ENCODE measurements at places on chromosomes 11 and 22.
A peak's percentile ranks its signal among the peaks of the same experiment; 100 is the strongest.

DNA sequence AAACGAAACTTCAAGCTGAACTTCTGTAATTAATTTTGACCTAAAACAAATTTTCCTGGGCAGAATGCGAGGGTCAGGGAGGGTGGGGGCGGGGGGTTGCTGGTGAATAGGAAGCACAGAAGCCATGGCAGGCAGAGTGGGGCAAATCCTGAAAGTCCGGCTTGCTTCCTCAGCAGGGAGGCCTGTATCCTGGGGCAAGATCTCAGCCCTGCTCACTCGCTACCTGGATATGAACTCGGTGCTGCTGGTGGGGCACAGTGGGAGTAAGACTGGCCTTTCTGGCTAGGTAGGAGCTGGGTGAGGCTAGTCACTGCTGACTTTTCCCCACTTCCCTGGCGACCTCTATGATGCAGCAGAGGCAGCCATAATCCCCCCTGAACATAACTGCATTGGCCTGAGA lies 168.9 kb upstream of the CHORDC1 start:
- DNase-seq: no peak

GRCh38 chr11:117434481-117434880 lies 106.8 kb downstream of the CEP164 start:
- DNase-seq: no peak

DNA sequence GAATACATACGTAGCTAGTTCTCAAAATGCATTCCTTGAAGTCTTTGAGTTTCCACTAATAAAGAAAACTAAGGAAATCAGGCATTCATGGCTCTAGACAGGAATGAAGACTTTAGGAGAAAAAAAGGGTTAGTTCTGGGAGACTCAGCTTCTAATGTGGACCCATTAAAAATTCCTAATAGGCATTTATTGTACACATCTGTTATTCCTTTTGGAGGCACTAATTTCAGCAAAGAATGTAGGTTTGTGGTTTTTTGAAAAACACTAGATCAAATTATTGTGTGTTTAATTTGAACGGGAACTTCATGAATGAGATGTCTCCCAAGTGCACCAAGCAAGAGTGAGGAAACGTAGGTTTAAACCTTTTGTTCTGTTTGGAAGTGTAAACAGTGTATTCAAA lies 42.7 kb downstream of the PARVA start:
- no peak for DNase-seq

DNA sequence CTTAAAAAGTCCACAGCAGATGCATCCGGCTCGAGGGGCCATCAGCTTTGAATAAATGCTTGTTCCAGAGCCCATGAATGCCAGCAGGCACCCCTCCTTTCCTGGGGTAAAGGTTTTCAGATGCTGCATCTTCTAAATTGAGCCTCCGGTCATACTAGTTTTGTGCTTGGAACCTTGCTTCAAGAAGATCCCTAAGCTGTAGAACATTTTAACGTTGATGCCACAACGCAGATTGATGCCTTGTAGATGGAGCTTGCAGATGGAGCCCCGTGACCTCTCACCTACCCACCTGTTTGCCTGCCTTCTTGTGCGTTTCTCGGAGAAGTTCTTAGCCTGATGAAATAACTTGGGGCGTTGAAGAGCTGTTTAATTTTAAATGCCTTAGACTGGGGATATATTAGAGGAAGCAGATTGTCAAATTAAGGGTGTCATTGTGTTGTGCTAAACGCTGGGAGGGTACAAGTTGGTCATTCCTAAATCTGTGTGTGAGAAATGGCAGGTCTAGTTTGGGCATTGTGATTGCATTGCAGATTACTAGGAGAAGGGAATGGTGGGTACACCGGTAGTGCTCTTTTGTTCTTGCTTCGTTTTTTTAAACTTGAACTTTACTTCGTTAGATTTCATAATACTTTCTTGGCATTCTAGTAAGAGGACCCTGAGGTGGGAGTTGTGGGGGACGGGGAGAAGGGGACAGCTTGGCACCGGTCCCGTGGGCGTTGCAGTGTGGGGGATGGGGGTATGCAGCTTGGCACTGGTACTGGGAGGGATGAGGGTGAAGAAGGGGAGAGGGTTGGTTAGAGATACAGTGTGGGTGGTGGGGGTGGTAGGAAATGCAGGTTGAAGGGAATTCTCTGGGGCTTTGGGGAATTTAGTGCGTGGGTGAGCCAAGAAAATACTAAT lies 1.9 kb downstream of the NEAT1 start:
- DNase-seq: peak; percentile 61

DNA sequence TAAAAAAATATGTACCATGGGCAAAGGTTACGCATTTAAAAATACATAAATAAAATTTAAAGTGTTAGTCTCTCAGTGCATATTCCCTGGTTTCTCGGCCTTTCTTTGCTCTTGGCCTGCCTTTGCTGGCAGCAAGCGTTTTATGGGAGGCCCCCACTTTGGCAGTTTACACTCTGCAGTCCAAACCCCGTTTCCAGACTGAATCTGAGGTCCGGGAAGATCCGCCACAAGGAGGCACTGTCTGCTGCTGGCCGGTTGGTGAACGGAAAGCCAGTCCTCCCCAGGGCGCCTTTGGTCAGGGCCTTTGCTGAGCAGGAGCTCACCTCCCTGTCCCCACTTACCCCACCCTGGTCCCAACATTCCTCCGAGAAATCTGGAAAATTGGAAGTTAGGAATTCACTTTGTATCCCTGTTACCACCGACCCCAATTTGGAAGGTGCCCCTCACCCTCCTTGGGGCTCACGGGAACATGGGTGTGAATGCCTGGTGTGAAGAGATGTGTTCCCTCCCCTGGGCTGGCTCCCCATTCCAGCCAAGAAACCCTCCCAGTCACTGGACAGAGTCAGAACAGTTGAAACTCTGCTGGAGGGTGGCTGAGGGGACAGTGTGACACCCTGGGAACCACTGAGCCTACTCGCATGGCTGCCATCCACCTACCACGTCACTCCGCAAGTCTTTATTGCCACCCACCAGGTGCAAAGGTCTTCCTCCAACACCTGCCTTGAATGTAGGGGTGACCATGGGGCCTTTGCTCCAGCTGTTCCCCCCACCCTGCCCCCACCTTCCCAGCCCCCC lies 9.4 kb upstream of the SF1 start:
- peak; percentile 73 for DNase-seq

DNA sequence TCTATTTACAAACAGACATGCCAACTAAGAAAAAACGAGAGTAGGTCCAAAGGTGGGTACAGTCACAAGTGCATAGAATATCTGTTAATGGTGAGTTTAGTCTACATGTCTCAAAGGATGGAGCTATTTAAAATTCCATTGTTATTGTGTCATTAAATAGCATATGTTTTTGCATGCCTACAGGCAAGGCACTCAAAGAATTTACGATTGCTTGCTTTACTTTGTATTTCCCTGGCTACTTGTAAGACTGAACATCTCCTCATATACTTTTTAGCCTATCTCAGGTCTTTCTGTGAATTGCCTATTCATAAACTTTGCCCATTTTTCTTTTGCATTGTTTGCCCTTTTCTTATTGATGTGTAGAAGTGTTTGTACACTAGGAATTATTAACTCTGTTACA lies 39.7 kb downstream of the DEUP1 start:
- DNase-seq: no peak

DNA sequence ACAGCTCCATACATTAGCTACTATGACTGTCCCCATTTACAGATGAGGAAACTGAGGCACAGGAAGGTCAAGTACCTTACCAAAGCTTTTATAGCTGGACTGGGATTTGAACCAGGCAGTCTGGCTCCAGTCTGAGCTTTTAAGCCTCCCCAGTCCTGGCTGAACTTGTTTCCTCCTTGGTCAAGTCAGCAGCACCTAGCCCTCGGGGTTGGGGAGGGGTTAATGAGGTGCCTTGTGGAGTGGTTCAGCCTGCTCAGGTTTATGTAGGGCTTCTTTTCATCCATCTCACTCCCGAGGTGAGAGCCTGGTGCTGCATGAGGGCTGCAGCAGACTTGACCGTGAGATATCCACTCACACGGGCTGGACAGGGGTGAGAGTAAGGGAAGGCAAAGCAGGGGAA lies 36.7 kb upstream of the GCAT start:
- no peak for DNase-seq

DNA sequence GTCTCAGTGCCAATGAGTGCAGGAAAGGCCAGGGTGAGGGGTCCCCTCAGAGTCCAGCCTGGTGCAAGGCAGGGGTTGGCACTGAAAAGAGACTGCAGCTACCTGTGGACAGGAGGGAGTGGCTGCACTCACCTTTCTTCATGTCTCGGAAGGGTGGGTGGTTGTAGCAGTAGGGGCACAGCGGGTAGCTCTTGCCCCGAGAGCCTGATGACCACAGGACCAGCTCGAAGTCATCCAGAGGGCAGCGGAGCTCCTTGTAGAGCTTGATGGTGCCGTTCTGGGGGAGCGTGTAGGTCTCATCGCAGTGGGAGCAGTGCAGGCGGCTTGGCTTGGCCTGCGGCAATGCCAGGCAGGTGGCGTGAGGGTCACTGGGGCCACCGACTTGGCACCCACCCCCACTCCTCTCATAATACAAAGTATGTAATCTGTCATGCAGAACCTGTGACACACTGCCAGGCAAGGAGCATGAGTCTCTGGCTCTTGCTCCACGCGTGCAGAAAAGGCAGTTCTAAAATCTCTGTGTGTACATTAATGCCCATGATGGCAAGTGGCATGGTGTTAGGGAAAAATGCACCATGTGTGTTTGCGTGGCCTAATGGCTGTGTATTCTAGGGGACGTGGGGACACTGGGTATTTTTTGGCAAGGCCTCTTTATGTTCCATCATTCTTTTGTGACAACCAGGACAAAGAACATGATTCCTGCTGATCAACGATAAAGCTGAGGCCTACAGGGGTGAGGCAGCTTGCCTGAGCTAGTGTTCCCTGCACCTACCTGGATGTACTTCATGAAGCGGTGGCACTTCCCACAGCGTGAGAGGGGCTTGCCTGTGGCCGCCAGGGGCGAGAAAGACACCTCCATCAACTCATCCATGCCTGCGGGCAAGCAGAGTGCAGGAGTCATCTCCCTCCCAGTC lies 6.0 kb upstream of the PPM1F start:
- no peak for DNase-seq

DNA sequence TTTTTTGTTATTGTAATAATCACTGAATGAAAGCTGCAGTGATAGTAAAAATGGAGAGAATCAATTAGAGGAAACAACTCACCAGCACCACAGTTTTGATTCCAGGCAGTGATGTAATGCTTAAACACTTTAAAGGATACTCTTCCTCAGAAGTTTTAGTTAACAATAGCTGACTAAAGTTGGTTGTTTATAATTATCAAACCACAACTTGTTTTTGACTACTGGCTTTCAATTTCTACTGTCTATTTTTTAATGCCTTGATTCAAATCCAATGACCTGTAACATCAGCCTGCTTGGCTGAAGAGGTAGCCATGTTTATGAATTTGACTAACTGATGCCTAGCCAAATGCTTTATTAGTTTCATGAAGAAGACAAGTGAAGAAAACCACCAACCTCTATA lies 18.2 kb upstream of the CASP12 start:
- no peak for DNase-seq

- DNase-seq: no peak
Measured at GRCh38 chr22:39122772-39123470, 25.9 kb downstream of the APOBEC3H start.

GRCh38 chr22:48632646-48633246 lies 1194.9 kb downstream of the BRD1 start:
- no peak for DNase-seq

DNA sequence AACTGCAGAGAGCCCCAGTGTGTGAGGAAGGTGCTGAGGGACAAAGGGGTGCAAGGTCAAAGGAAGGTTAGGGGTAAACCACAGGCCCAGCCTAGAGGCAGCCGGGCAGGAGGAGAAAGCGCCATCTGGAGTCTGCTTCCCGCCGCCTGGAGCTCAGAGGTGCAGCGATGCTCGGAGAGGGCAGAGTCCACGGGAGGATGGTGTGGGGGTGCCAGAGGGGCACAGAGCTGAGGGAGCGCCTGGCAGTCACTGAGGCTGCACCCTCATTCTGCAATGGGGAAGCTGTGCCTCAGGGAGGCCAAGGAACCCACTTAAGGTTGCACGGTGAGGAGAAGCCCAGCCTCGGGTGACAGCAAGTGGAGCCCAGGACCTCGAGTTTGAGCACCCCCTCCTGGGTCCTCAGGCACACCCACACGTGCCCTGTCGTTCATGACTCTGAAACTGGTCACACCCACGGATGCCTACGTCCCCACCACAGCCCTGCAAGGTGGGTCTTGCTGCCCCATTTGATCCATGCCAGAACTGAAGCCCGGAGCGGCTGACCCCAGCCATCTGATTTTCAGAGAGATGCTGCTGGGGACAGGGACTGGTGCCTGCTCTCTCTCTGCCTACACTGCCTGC lies 1.6 kb downstream of the IL2RB start:
- DNase-seq: peak; percentile 51

DNA sequence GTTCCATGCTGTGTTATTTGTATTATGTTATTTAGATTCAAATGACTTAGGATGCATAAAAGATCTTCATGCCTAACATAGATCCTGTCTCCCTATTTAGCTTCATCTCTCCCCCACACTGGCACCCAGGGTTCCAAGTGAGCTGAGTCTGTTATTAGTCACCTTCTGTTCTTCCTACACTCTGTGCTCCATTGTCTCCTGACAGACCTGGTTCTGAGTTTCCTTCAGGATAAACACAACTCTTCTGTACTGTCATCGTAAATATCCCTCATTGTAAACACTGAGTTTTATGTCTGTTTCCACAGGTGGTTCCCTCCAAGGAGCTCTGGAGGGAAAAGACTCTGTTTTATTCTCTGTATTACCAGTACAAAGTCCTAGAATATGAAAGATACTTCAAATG lies 8.7 kb downstream of the MMP26 start:
- DNase-seq: no peak
